ENCODE measurements at places on chromosomes 6 and 20. TPM values are rescaled to one million over a fixed set of nuclear protein-coding genes. Genes with fewer than 3 reads are reported as not detected.

The TFAP2B gene
- total RNA-seq, result not detected

DNA sequence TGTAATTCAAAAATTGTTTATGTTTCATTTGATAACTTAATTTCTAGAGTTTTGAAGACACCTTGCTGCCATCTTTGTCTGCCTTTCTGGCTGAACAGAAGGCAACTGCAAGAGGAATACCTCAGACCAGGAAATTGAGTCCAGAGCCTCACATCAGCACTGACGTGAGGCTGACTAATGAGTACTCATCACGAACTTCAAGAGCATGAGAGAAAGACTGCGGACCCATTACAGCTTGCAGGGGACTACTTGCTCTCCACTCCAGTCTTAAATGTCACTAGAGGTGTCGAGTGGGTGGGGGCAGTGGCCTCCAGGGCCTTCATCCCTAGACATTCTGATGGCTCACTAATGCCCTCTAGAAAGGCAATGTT lies 109.5 kb upstream of the SSTR4 start:
- peak; percentile 19 for DNase-seq

- no peak for DNase-seq
Observed at GRCh38 chr6:139519097-139519496, 144.6 kb upstream of the CITED2 start.

The LY6G6F gene
- not detected for total RNA-seq

GRCh38 chr6:168109171-168109570 lies 30.2 kb upstream of the FRMD1 start:
- no peak for DNase-seq

The DACT2 gene
- total RNA-seq, result 1.8 TPM

The APCDD1L gene
- total RNA-seq, result not detected

DNA sequence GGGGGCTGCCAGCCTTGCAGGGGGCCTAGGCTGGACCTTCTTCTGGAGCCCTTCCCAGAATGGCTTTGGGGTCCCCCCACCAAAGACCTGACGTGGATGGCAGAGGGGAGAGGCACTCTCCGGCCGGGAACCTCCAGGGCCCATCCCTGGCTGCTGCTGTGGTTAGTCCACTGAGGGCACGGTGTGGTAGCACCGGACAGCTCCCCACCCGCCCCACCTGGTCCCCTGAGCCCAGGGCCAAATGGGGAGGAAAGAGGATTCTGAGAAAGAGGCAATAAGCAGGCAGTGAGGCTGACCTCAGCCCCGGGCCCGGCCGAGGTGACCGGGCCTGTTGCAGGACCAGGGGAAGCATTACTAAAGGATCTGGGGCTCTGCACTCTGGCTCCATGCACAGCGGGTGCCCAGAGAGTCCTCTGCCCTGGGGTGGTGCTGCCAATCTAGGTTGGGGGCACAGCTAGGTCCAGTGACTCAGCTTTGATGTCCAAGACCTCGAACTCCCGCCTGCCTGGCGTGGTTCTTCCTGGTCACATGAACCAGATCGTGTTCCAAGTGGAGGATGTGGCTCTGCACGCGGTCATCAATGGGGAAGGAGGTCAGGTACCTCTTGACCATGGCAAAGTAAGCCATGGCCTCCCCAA lies 2.2 kb downstream of the CENPB start:
- no peak for DNase-seq

The NRSN1 gene
- total RNA-seq, result not detected

Measured in activated CD4-positive, alpha-beta T cell treated with anti-CD3 and anti-CD28 coated beads, Interleukin-2, amount 10 ng/mL, durations not matched to agents 24 days and 14 days (primary cell).